A549 treated with CORT108297 at 1 μM for 4 hours (cell line): ENCODE measurements at places on chromosomes 3 and 15. TPM values are rescaled to one million over a fixed set of nuclear protein-coding genes. Genes with fewer than 3 reads are reported as not detected.

XIRP1 gene
- 0.02 to 0.07 TPM (median 0.04 TPM) in 5 replicates for total RNA-seq

SKOR1 gene
- total RNA-seq = 0.02 to 0.05 TPM (median 0.04 TPM) in 4 of 5 replicates, not detected in the other

MCTP2 gene
- not detected in 5 replicates for total RNA-seq

SEMA5B gene
- total RNA-seq = 0.15 to 0.63 TPM (median 0.23 TPM) in 5 replicates

COL8A1 gene
- total RNA-seq = not detected in 5 replicates

A4GNT gene
- total RNA-seq = not detected in 5 replicates

LPP gene
- total RNA-seq = 6.5 to 9.9 TPM (median 8.3 TPM) in 5 replicates

PSTPIP1 gene
- total RNA-seq = 0.22 TPM in 1 of 5 replicates, not detected in the others

TMEM212 gene
- not detected in 5 replicates for total RNA-seq

ACTRT3 gene
- total RNA-seq = 2.5 to 3.2 TPM (median 2.7 TPM) in 5 replicates

PPP1R2 gene
- 13.8 to 19.0 TPM (median 16.1 TPM) in 5 replicates for total RNA-seq

P2RY12 gene
- total RNA-seq = not detected in 5 replicates

IL17RB gene
- total RNA-seq = 0.77 to 1.1 TPM (median 0.85 TPM) in 5 replicates

GCNT3 gene
- 143 to 183 TPM (median 156 TPM) in 5 replicates for total RNA-seq

CAMP gene
- total RNA-seq = 0.14 TPM in 1 of 5 replicates, not detected in the others

SIDT1 gene
- total RNA-seq = 0.47 to 0.69 TPM (median 0.53 TPM) in 5 replicates

GOLGA8S gene
- 0.13 to 0.18 TPM (median 0.16 TPM) in 5 replicates for total RNA-seq
